ENCODE measurements at places on chromosomes 11 and 22. TPM values are rescaled to one million over a fixed set of nuclear protein-coding genes. Genes with fewer than 3 reads are reported as not detected.

Gene DAGLA
- total RNA-seq, result 4.2 TPM

Gene ADAMTS8
- total RNA-seq, result 1.2 TPM

- DNase-seq, result no peak
- H3K4me3 ChIP-seq, result no peak overlapping the region
- H3K36me3 ChIP-seq, result peaks cover 87% of the 10 kb centered on the region
Measured at GRCh38 chr11:10493041-10493663, 38.1 kb downstream of the AMPD3 start.

DNA sequence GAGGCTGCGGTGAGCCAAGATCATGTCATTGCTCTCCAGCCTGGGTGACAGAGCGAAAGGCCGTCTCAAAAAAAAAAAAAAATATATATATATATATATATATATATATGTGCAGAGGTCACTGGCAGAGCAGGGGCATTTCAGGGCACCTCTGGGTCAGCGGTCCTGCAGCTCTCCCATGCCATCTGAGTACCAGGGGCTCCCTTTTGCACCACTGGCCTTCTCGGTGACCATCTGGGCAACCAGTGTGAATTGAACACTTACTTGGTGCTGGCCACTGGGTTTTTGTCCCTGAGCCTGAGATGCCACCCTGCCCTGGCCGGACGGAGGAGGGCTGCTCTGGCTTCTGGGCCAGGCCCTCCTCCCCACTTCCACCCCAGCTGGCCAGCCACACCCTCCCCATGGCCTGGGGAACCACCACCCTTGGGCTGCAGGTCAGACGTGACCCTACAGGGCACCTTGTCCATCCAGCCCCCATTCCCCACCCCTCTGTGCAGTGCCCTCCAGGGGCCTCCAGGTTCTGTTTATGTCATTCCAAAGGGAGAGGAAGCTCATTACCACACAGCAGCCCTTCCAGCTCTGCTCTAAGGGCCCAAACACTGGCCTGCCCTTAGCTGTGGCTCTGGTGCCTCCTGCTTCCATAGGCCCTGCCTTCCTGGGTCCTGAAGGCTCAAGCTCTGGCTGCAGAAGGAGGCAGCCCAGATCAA lies 10.3 kb downstream of the MAPK8IP1 start:
- H3K27ac ChIP-seq, result no peak overlapping the region
- no peak for DNase-seq
- H3K4me3 ChIP-seq, result no peak overlapping the region
- no peaks in the 10 kb centered on the region for H3K36me3 ChIP-seq

DNA sequence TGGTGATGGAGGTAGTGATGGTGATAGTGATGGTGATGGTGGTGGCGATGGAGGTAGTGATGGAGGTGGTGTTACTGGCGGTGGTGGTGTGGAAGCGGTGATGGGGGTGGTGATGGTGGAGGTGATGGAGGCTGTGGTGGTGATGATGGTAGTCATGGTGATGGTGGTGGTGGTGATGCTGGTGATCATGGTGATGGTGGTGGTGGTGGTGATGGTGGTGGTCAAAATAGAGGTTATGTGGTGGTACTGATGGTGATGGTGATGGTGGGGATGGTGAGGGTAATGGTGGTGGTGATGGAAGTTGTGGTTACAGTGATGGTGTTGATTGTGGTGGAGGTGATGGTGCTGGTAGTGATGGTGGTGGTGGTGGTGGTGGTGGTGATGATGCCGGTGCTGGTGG lies 199.2 kb downstream of the IGLL1 start:
- no peak overlapping the region for H3K4me3 ChIP-seq
- no peaks in the 10 kb centered on the region for H3K27me3 ChIP-seq
- DNase-seq, result no peak
- no peak overlapping the region for H3K27ac ChIP-seq

- no peaks in the 10 kb centered on the region for H3K27me3 ChIP-seq
- DNase-seq, result no peak
- H3K4me3 ChIP-seq, result no peak overlapping the region
- no peak overlapping the region for H3K27ac ChIP-seq
- H3K4me1 ChIP-seq, result no peaks in the 10 kb centered on the region
- no peaks in the 10 kb centered on the region for H3K36me3 ChIP-seq
Measured at GRCh38 chr11:132907651-132908413, 624.5 kb downstream of the OPCML start.

DNA sequence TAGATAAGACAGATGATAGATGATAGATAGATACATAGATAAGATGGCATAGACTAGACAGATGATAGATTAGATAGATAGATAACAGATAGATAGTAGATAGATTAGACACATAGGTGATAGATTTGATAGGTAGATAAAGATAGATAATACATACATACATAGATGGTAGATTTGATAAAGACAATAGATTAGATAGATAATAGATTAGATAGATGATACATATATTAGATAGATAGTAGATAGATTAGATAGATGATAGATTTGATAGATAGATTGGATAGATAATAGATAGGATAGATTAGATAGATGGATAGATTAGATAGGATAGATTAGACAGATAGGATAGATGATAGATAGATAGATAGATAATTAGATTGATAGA lies 327.6 kb downstream of the BRD1 start:
- no peaks in the 10 kb centered on the region for H3K36me3 ChIP-seq
- no peak for DNase-seq
- no peak overlapping the region for H3K27ac ChIP-seq
- no peak overlapping the region for H3K4me3 ChIP-seq
- no peaks in the 10 kb centered on the region for H3K27me3 ChIP-seq
- no peaks in the 10 kb centered on the region for H3K4me1 ChIP-seq

- no peaks in the 10 kb centered on the region for H3K4me1 ChIP-seq
- DNase-seq, result peak; percentile 65
- no peak overlapping the region for H3K27ac ChIP-seq
- H3K36me3 ChIP-seq, result peaks cover 6% of the 10 kb centered on the region
- no peaks in the 10 kb centered on the region for H3K27me3 ChIP-seq
Measured at GRCh38 chr22:47125603-47126002, 363.2 kb downstream of the TBC1D22A start.

DNA sequence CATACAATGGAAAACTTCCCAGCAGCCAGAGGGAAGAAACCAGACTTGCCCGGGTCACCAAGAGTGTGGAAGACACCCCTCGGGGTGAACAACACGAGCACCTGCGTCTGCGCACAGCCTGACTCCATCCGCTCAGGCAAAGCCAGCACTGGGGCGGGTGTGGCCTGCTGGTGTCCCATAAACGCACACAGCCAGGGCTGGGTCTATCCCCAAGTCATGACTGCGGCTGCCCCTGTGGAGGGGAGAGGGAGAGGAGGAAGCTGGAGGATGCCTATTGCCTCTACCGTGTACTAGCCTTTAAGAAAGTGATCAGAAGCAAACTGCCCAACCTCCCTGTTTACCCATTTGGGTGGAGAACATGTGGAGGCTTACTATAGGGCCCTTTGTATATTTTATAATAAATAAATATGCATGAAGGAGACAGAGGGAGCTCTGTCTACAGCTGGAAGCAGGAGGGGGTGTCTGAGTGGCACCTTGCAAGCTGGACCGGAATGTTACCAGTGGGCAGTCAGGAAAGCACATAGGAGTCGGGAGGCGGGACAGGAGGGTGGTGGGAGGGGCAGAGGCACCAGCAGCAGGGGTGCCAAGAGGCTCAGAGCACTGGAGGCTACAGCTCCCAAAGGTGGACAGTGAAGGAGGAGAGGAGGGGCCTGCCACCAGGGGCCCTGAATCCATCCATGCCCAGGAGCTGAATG lies 79.6 kb downstream of the PHF21B start:
- no peak overlapping the region for H3K27ac ChIP-seq
- peak; percentile 67 for DNase-seq
- no peak overlapping the region for H3K4me3 ChIP-seq
- H3K27me3 ChIP-seq, result no peaks in the 10 kb centered on the region

- DNase-seq, result no peak
- H3K27me3 ChIP-seq, result no peaks in the 10 kb centered on the region
- H3K4me3 ChIP-seq, result no peak overlapping the region
- H3K4me1 ChIP-seq, result no peaks in the 10 kb centered on the region
Measured at GRCh38 chr11:125955856-125956255, 10.0 kb downstream of the VSIG10L2 start.
